ENCODE measurements at places on chromosomes 3 and 15.

- H3K36me3 ChIP-seq: no peaks in the 10 kb centered on the region
- no peak for DNase-seq
- no peak overlapping the region for H3K27ac ChIP-seq
- no peaks in the 10 kb centered on the region for H3K27me3 ChIP-seq
- no peaks in the 10 kb centered on the region for H3K4me1 ChIP-seq
Measured at GRCh38 chr15:93974804-93975481, 256.4 kb upstream of the MCTP2 start.

- peaks cover 24% of the 10 kb centered on the region for H3K36me3 ChIP-seq
- H3K4me3 ChIP-seq: no peak overlapping the region
- no peak for DNase-seq
Measured at GRCh38 chr15:68191555-68191954, 13.6 kb downstream of the CALML4 start.

GRCh38 chr15:76987276-76987675 is 7.7 kb upstream of the PSTPIP1 start:
- H3K27ac ChIP-seq: peak overlapping the region; percentile 95
- H3K27me3 ChIP-seq: no peaks in the 10 kb centered on the region
- no peaks in the 10 kb centered on the region for H3K36me3 ChIP-seq
- peak overlapping the region; percentile 31 for H3K4me3 ChIP-seq

DNA sequence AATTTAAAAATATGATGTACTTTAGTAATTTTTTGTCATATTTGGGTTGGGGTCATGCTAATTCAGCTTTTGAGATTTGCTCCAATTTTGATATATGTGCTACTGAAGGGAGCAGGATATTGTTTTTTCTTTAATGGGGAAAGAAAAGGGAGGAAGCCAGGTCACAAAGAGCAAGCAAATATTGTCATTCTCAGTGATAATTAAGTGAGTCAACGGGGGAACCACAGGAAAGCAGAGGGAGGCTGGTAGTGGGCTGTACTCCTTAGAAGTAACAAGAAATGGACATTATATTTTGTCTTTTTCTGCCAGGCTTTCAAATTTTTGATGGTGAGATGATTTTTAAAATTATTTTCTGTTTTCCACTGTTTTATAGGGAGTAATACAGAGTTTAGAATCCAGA is 45.6 kb upstream of the NMD3 start:
- no peak overlapping the region for H3K4me3 ChIP-seq
- DNase-seq: no peak
- peaks cover 12% of the 10 kb centered on the region for H3K27me3 ChIP-seq
- H3K27ac ChIP-seq: no peak overlapping the region
- peaks cover 2% of the 10 kb centered on the region for H3K36me3 ChIP-seq

- H3K4me1 ChIP-seq: no peaks in the 10 kb centered on the region
- no peak overlapping the region for H3K27ac ChIP-seq
- no peak overlapping the region for H3K4me3 ChIP-seq
- no peaks in the 10 kb centered on the region for H3K27me3 ChIP-seq
Measured at GRCh38 chr3:36733162-36733696, 31.1 kb downstream of the DCLK3 start.

DNA sequence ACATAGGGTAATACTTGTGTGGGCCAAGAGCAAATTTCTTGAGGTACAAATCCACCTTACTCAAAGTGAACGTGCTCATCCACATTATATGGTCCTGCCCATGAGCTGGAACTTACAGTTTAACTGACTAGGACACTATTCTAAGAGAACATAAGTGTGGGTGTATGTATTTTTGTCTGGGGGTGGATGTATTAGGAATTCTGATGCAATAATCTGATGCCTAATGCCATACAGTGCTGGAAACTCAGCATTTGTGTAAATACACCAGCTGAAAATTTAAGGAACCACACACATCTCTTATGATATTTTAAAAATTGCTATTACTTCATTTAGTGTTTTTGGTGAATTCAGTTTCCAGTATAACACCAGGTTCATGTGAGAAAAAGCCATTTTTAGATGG is 1350.7 kb downstream of the ZPLD1 start:
- DNase-seq: no peak
- H3K27ac ChIP-seq: no peak overlapping the region
- no peaks in the 10 kb centered on the region for H3K27me3 ChIP-seq
- no peaks in the 10 kb centered on the region for H3K36me3 ChIP-seq
- no peak overlapping the region for H3K4me3 ChIP-seq
- H3K4me1 ChIP-seq: no peaks in the 10 kb centered on the region

GRCh38 chr15:65512189-65512588 is 5.3 kb downstream of the DPP8 start:
- H3K27me3 ChIP-seq: no peaks in the 10 kb centered on the region
- H3K36me3 ChIP-seq: peaks cover 3% of the 10 kb centered on the region
- H3K4me1 ChIP-seq: peaks cover 49% of the 10 kb centered on the region
- no peak for DNase-seq
- no peak overlapping the region for H3K4me3 ChIP-seq

DNA sequence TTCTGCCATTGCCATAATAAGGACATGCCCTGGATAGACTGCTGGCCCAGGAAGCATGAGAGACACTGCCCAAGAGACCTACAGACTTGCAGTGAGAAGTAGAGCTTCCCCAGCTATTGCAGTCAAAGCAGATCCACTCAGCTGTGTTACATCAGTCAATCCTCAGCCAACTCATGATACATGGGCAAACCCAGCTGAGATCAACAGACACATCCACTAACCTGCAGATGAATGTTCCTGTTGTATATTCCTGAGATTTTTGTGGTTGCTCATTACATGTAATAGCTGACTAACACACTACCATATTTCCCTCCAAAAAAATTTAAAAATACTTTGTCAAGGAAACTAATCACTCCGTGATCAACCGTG is 68.6 kb downstream of the DCLK3 start:
- no peak overlapping the region for H3K27ac ChIP-seq
- H3K27me3 ChIP-seq: peaks cover 10% of the 10 kb centered on the region
- no peaks in the 10 kb centered on the region for H3K4me1 ChIP-seq
- no peak for DNase-seq

DNA sequence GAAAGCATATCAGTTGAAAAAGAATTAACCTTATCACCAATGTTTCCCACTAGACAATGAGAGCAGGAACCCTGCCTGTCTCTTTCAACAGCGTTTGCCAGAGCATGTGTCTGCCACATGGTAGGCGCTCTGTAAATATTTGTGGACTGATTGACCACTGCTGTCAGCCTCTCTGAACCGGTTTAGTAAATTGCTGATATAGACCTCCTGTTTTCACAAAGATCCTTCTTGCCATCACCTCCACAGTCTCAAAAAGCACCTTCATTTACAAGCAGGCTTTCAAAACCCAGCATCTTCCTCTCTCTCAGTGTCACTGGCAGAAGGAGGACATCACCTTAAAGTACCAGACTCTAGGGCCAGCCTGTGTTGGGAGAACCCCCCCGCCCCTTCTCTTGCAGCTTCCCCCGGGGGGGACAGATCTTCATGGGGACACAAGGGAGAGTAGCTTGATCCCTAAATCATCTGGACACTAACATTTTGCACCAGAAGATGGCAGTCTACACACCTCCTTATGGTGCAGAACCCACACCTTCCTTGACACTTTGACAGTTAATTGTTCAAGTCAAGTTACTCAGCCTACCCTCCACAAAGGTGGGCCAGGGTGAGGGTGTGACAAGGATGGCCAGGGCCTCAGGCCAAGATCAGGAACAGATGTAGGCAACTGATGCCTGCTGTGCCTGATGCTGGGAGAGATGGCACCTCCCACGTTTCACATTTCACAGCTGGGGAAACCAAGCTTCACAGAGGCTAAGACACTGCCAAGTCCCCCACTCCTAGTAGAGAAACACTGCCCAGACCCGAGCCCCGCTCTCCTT is 37.8 kb upstream of the USP3 start:
- H3K4me3 ChIP-seq: no peak overlapping the region
- no peaks in the 10 kb centered on the region for H3K27me3 ChIP-seq
- peaks cover 31% of the 10 kb centered on the region for H3K4me1 ChIP-seq
- DNase-seq: peak; percentile 65
- H3K36me3 ChIP-seq: no peaks in the 10 kb centered on the region

DNA sequence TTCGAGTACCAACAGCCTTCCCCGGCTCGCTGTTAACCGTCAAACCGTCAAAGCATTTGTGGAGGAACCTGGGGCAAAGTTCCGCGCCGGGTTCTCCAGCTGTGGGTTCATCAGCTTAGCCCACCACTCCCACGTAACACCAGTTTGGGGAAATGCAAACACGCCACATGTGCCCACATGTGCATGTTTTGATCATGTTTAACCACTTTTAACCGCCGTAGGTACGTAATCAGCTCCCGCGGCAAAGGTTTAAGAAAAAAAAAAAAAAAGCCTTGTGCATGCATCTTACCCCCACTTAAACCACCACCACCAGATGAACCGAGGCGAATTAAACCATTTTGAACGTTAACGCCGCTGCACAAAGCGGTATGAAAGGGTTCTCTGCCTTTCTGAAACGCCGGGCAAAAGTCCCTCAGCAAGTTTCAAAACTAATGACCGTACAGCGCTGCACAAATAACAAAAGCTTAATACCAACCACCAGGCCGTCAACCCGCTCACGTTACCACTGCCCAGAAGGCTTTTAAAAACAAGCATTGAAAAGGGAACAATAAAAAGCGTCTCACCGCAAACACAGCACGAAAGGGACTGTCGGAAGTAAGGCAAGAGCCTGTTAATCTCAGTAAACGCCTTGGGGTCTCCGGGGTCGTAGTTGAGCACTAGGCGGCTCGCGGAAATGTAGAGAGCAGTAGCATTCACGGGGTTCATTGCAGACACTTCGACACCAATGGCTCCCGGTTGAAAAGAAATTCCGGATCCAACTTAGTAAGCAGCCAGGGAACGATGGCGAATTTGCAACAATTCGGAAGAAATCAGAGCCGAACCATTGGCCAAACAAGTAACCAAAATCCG is 1.5 kb downstream of the MSL2 start:
- H3K4me1 ChIP-seq: peaks cover 49% of the 10 kb centered on the region
- no peaks in the 10 kb centered on the region for H3K27me3 ChIP-seq
- peaks cover 14% of the 10 kb centered on the region for H3K36me3 ChIP-seq
- DNase-seq: peak; percentile 78
- H3K4me3 ChIP-seq: peak overlapping the region; percentile 97

DNA sequence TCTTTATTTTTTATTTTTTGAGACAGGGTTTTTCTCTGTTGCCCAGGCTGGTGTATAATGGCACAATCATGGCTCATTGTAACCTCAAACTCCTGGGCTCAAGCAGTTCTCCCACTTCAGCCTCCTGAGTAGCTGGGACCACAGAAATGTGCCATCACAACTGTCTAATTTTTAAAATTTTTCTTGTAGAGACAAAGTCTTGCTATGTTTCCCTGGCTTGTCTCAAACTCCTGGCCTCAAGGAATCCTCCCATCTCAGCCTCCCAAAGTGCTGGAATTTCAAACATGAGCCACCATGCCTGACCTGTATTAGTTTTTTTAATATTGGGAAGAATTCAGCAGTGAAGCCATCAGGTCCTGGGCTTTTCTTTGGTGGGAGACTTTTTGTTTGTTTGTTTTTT is 13.6 kb upstream of the CLDN11 start:
- H3K36me3 ChIP-seq: no peaks in the 10 kb centered on the region
- H3K4me1 ChIP-seq: no peaks in the 10 kb centered on the region
- no peaks in the 10 kb centered on the region for H3K27me3 ChIP-seq
- no peak overlapping the region for H3K4me3 ChIP-seq
- H3K27ac ChIP-seq: no peak overlapping the region

DNA sequence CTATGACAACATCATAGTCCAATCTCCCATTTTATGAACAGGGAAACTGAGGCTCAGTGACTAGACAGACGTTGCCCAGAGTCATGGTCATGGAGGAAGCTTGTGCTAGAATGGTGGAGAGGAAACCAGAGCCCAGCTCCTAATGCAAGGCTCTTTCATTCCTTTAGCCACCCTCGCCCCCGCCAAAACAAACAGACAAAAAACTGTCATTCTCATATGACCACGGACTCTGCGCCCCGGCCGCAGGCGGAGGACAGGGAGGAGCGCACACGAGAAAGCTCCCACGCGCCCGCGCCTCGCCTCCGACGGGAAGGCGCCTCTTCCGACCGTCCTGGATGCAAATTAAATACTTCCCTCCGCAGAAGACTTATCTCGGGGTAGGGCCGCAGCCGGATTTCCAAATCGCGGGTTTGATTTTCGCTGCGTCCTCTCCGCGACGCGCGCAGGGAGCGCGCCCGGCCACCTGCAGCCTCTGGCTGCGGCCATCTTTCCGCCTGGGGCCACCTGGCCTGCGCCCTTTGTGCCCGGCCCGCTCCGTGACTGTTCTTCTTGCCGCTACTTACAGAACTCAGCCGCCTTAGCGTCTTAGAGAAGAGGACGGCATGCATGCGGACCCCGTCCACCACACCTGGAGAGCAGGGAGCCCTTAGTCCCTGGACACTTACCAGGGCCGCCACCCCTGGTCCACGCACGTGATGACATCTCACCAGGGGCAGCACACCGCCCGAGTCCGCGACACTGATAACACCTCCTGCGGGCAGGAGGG is 670 bp upstream of the ATP13A3 start:
- peak; percentile 55 for DNase-seq
- peak overlapping the region; percentile 92 for H3K4me3 ChIP-seq
- H3K36me3 ChIP-seq: peaks cover 7% of the 10 kb centered on the region
- peak overlapping the region; percentile 81 for H3K27ac ChIP-seq
- peaks cover 70% of the 10 kb centered on the region for H3K4me1 ChIP-seq
- H3K27me3 ChIP-seq: no peaks in the 10 kb centered on the region

GRCh38 chr3:59783468-59783988 is 733.7 kb upstream of the CFAP20DC start:
- no peak overlapping the region for H3K4me3 ChIP-seq
- peaks cover 31% of the 10 kb centered on the region for H3K4me1 ChIP-seq
- H3K36me3 ChIP-seq: peaks cover 9% of the 10 kb centered on the region
- H3K27me3 ChIP-seq: no peaks in the 10 kb centered on the region
- no peak overlapping the region for H3K27ac ChIP-seq

- H3K27me3 ChIP-seq: no peaks in the 10 kb centered on the region
- H3K36me3 ChIP-seq: no peaks in the 10 kb centered on the region
- H3K27ac ChIP-seq: no peak overlapping the region
- DNase-seq: no peak
Measured at GRCh38 chr3:42746455-42747450, 26.3 kb downstream of the CCDC13 start.

DNA sequence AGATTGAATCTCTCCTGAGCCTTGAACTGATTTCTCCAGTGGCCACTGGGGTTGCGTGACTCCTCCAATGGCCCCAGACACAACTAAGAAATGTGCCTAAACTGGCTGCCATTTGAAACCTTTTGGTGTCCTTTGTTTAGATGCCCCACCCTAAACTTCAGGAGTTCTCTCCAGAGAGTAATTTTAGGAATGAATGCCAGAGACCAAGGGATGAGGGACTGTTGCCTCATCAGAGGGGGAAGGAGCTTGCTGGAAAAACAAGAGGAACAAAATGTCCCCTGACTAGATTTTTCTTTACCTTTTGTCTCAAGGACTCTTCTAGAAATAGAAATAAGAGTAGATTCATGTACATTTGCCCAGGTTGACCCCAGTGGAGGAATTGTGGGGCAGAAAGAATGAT is 8.1 kb upstream of the ADPRH start:
- H3K36me3 ChIP-seq: peaks cover 2% of the 10 kb centered on the region
- no peak overlapping the region for H3K27ac ChIP-seq
- DNase-seq: no peak
- no peak overlapping the region for H3K4me3 ChIP-seq
- peaks cover 31% of the 10 kb centered on the region for H3K27me3 ChIP-seq

Data from activated T-cell treated with anti-CD3 and anti-CD28 coated beads, Interleukin-2, amount 50 U/mL, for 72 hours (primary cell).